Colonic mucosa (tissue), 4 donors: ENCODE measurements at places on chromosomes 7 and 10.

DNA sequence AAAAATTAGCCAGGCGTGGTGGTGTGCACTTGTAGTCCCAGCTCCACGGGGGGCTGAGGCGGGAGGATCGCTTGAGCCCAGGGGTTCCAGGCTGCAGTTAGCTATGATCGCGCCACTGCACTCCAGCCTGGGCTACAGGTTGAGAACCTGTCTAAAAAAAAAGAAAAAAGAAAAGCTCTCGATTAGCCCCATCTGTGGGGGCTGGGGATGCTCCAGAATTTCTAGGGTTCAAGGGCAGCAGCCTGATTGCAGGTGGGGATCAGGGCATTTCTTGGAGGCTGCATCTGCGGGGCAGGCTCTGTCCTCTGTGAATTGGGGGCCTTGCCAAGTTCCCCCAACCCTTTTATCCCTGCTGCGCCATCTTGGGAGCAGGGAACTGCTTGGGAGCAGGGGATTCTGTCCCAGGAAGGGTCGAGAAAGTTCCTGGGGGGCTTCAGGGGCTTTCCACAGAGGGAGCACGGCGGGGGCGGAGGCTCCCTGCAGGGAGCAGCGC, 651 bp upstream of the ARPC1A start:
- DNase-seq: peak; percentile 31

- no peak for DNase-seq
These were observed 10.2 kb downstream of the NOS3 start for GRCh38 chr7:151000897-151001495.

DNA sequence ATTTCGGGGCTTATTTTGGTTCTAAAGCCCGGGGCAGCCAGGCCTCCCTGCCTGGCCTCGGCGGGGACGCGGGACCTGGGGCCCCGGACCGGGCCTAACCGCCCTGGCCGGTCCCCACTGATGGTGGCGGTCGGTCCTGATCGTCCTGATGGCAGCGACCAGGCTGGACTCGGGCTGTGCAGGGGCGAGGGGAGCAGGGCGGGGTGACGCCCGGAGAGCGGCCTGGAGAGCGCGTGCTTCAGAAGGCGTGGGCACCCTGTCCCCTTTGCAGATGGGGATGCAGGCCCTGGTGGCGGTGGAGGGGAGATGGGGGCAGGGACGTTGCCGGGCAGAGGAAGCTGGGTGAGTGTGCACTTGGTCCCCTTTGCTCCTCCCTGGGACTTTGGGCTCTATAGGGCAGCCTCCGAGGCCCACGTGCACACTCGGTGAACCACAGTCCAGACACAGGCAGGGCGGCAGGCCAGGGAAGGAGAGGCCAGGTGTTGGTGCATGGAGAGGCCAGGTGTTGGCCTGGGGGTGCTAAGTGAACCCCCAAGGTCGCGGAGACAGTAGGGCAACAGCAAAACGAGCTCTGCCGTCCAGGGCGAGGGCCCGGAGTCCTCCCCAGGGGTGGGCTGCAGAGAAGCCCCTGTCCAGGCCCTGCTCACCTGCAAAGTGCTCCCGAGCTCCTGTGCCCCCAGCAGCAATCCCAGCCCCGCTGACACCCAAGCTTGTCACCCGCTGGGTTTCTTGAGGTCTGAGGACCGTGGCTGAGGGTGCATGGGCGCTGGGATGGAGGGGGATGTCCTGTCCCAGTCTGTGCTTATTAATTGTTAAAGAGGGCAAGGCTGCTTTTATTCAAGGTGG, 42.4 kb upstream of the FAM20C start:
- peak; percentile 44 for DNase-seq

DNA sequence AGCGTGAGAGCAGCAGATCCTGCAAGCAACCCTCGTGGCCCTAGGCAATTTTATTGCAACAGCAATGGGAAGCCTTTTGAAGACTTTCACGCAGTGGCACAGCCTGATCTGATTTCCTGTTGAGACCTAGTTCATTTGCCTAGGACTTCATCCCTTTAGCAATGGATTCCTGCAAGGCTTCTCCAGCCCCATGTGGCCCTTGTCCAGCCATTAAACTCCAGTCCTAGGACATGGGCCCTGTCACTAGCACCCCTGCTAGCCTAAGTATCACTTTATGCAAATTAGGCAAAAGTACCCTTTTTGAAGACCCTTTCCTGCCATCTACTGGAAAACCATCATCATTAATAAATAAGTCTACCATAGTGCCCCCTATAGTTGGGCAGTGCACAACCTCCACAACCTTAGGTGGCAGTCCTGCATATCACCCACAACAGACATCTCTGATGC, 379.4 kb downstream of the GALNT17 start:
- no peak for DNase-seq

DNA sequence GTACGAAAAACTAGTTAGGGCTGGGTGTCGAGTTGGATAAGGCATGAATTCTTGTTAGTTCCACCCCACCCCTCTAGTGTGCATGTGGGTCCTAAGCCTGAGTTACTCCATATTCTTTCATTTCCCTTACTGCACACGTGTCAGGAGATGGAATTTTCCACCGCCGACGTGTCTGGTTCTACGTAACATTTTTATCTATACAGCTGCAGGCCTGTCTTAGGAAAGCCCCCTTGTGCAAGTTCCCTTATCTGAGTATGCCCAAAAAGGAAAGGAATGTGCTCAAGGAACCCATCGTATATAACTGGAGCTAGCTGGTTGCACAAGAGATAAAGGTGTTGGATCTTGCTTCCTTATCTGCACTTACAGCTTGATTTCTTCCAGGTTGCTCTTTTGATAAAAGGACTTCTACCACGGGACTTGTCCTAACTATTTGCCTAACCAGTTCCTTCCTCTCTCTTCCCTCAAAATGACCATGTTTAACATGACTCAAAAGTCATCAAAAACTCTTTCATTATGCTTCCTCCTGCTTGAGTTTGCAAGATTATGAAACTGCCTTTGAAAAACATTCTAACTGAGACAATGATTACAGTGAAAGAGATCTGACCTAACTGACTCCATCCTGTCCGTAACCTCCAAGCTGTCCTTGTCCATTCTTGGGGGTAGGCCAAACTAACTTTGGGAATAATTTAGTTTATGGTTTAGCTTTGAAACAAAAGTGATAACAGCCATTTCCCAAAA, 181.4 kb downstream of the AKR1D1 start:
- peak; percentile 30 for DNase-seq

- DNase-seq: peak; percentile 83
These were observed 44.4 kb downstream of the TACC2 start for GRCh38 chr10:122033224-122033926.

DNA sequence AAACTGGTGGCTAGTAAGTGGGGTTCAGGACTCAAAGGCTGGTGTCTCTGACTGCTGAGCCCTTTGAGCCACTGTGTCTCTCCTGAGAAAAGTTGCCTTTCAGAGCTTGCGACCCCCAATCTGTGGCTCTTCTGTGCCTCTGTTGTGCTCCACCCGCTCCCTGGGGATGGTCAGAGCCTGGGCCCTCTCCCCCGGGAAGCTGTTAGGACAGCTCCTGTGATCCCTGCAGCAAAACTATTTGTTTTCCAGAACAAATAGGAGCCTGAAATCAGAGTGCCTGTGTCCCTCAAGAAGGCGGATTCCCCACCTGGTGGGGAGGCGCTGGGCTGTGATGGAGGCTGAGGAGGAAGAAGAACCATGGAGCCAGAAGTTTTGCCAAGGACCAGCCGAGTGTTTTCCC, 56.4 kb upstream of the MXI1 start:
- no peak for DNase-seq

- no peak for DNase-seq
These were observed 407.9 kb upstream of the NPVF start for GRCh38 chr7:25636168-25636567.

- DNase-seq: no peak
These were observed 188.6 kb downstream of the ZNF365 start for GRCh38 chr10:62562795-62563194.

- no peak for DNase-seq
These were observed 55.7 kb downstream of the DDC start for GRCh38 chr7:50509459-50509858.

GRCh38 chr10:110175406-110175805, 32.0 kb upstream of the MXI1 start:
- no peak for DNase-seq

DNA sequence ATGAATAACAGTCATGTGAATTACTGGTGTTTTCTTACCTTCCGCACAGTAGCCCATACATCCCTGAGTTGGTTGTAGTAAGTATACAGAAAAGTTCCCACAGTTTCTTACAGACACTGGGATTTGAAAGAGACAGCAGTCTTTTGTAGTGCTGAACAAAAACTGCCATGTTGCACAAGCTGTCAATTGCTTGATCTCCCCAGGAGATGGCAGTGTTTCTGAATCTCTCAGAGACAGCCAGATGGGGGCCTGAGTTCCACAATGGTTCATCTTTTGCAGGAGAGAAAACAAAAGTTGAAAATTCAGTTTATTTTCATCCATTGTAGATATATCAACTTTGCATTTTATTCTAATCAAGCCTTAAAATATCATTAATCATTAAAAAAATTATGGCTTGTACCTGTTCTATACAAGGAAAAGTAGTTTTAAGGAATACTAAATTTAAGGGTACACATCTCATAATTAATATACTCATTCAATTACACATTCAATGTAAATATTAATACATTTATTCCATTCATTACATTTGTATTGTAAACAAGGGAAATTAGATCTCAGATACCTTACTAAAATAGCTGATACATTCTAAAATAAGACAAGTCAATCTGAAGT, 14.5 kb downstream of the VWDE start:
- peak; percentile 27 for DNase-seq

- no peak for DNase-seq
These were observed 120.6 kb upstream of the CHST15 start for GRCh38 chr10:124213899-124214510.

- DNase-seq: no peak
These were observed 164.8 kb upstream of the COBL start for GRCh38 chr7:51481421-51481820.

DNA sequence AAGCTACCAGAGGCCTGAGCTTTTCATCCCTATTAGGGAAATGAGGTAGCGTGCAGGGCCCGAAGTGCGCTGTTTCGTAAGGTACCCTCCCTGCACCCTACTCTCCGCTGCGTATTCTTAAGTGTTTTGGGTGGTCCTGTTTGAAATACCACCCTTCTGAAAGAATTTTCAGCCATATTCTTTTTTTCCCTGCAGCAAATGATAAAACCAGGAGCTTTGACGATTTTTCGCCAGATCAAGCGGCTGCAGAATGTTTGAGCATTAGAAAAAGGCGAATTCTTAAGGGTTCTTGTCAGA, 1.2 kb downstream of the RSBN1L start:
- DNase-seq: no peak

GRCh38 chr10:12969951-12970350, 31.6 kb downstream of the CCDC3 start:
- no peak for DNase-seq

- no peak for DNase-seq
These were observed 70.9 kb downstream of the DYNC1I1 start for GRCh38 chr7:95843286-95843685.

- no peak for DNase-seq
These were observed 47.9 kb upstream of the SEMA3D start for GRCh38 chr7:85234730-85235129.

DNA sequence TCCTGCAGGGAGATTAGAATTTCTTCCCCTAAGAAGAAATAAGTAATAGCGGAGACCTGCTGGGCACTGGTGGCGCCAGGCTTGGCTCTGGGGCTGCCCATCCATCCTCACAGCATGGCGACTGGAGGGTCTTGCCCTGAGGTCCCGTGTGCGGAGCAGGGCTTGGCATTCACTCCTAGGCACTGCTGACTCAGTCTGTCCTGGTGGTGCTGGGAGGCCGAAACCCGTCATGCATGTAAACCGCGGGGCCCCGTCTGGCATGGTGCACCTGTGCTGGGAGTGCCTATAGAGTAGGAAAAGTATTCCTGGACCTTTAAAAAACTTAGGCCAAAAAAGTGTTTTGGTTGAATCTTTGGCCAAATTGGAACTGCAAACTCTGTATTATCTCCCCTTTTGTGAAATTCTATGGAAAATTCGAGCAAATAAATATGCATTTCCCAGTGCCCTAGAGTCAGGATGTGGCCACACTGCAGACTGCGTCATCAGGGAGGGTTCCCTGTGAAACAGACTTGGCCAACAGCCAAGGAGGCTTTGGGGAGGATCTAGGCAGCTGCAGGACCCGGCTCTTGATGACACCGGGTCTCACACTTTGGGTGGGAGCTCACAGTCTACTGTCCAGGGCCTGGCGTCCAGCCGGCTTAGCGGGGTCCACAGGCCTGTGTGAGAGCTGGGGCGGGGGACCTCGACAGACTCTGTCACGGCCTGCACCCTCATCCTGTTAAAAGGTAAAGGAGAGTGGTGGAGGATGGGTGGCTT, 122.3 kb downstream of the VIPR2 start:
- no peak for DNase-seq

DNA sequence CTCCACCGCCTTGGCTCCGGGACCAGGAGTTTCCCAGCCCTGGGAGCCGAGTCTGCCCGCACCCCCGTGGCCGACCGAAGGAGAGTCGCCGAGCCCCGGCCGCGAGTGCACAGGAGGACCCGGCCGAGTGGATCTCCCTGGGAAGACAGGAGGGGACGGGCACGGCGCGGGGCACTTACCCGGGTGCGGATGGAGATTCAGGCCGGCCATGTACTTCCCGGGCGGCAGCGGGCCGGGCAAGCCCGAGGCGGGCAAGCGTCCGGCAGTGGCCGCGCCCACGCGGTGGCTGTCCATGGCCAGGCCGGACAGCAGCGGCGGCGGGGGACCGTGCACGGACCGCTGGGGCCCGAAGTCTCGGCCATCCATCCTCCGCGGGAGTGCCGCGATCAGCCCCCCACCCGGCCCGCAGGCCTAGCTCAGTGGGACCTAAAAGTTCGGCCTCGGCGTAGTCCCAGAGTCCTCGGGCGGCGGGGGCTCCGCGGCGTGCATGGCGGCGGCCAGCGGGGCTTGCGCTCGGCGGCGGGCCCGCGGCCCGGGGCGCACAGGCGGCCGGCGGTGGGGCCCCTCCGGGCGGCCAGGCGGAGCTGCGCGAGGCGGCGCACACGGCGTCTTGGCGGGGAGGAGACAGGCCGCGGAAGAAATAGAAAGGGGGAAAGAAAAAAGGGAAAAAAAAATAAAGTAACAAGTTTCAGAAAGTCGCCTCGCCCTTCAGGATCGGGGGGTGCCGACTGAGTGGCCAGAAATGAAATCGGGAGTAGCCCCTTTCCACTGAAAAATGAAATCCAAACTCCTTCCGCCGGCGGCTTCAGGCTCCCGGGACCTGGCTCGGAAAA, 2.5 kb downstream of the TNRC18 start:
- DNase-seq: peak; percentile 33

- DNase-seq: no peak
These were observed 38.0 kb downstream of the ZCCHC24 start for GRCh38 chr10:79407423-79407796.

- no peak for DNase-seq
These were observed 13.8 kb downstream of the SUFU start for GRCh38 chr10:102517553-102517952.

DNA sequence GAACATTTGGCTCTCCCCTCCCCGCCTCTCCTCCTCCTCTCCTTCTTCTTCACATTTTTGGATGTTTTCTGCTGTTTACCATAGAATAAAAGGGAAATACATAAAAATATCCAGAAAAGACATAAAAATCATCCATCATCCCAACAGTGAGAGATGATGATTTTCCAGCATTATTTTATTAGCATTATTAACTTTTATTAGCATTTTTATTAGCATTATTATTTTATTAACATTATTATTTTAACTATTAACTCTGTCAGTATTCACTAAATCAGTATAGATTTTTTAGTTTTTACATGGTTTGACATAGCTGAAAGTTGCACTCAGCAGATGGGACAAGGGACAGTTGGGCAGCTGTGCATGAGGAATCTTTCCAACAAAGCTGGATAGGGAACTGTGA, 16.2 kb upstream of the SLC35B4 start:
- DNase-seq: no peak
